ACHN (cell line): ENCODE measurements at places on chromosomes 1 and 21.

GRCh38 chr1:109756848-109757521, 6.7 kb downstream of the EPS8L3 start:
- no peak for DNase-seq

DNA sequence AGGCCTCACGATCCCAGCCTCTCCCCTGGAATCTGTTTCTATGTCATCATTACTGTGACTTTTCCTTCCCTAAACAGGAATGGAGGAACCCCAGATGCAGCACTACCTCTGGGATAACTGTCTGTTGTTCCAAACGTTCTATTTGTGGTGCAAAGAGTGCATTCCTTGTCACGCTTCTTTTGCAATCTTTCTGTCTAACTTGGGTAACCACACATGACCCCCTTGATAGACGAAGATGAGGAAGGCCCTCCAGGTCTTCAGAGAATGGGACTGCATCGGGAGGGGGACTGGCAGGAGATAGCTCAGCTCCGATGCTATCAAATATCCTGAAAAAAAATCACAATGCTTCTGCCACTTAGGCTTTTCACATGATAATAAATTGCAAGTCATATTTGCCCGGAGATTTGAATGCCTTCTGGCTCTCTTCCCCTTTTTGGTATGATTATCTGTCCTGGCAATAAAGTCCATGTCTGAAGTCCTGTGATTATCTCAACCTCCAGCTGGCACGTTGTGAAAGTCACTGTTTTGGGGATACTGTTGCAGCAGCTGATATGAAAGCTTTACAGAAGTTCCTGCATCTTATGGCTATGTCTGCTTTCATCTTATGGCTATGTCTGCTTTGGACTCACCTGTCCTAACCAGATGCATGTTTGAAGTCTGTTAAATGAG, 148.7 kb upstream of the LMO4 start:
- no peak for DNase-seq

GRCh38 chr1:156383023-156383422, 14.0 kb downstream of the RHBG start:
- peak; percentile 69 for DNase-seq

DNA sequence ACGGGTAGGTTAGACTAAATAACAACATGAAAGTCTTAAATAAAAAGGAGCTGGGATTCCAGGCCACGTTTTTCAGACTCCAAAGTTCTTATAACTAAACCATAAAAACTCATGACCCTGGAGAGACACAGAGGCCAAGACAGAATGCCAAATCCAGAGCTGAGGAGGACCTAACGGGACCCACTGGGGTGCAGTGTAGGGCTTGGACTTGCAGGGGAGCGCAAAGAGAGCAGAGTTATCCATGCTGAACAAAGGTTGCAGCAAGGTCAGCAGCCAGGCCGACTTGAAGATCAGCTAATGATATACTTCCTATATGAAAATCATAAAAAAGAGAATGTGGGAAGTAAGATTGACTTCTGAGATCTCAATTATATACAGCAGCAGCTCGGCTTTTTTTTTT, 237.1 kb downstream of the TM2D1 start:
- no peak for DNase-seq

GRCh38 chr21:33859373-33860102, 56.1 kb downstream of the ATP5PO start:
- no peak for DNase-seq

GRCh38 chr1:36328713-36329112, 5.3 kb upstream of the EVA1B start:
- DNase-seq: no peak

DNA sequence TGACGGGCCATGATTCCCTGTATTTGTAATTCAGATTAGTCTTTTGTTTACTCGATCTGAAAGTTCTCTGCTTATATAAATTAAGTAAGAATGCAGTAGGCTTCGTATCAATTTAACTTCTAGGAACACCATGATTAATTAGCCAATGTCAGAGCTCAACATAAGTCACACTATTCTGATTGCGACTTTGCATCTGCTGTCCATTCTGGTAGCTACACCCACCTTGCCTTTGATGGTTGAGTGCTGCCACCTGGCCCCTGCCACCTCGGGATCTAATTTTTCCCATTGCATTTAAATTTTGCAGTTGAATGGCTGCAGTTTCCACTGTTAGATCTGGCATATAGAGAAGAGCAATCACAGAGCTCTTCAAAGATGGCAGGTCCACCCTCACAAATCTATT, 140.0 kb downstream of the LTN1 start:
- no peak for DNase-seq

DNA sequence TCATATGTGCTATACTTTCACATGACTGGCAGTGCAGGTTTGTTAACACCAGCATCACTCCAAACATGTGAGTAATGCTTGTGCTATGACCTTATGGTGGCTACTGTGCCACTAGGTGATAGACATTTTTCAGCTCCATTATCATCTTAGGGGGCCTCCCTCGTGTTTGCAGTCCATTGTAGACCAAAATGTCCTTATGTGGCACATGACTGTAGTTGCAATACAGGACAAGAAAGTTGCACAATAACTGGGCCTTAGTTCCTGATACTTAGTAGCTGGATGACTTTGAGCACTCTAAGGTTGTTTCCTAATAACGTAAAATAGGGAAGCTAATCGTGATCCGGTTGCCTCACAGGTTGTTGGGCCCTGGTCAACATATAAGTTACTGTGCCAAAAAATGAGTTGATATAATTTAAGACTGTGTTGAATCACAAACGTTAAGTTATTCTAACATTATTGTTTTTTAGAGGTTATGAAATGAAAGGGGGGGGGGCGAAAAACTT, 511 bp upstream of the SNX27 start:
- DNase-seq: no peak

- no peak for DNase-seq
These were observed 67.3 kb upstream of the ADGRL2 start for GRCh38 chr1:81733480-81733879.

DNA sequence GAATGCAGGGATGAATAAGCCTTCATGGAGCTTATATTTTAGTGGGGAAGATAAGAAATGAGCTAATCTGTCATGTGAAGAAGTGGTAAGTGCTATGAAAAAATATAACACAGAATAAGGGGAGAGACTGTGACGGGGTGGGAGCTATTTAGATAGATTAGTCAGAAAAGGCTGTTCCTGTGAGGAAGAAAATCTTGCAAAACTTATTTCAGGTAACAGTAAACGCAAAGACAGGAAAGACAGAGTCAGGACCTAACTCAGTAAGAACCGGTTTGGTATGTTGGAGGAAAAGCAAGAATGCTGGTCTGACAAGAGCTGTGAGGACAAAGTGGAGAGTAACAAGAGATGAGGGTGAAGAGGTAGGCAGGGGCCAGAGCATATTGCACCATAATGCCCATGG, 22.0 kb downstream of the GNAI3 start:
- no peak for DNase-seq

DNA sequence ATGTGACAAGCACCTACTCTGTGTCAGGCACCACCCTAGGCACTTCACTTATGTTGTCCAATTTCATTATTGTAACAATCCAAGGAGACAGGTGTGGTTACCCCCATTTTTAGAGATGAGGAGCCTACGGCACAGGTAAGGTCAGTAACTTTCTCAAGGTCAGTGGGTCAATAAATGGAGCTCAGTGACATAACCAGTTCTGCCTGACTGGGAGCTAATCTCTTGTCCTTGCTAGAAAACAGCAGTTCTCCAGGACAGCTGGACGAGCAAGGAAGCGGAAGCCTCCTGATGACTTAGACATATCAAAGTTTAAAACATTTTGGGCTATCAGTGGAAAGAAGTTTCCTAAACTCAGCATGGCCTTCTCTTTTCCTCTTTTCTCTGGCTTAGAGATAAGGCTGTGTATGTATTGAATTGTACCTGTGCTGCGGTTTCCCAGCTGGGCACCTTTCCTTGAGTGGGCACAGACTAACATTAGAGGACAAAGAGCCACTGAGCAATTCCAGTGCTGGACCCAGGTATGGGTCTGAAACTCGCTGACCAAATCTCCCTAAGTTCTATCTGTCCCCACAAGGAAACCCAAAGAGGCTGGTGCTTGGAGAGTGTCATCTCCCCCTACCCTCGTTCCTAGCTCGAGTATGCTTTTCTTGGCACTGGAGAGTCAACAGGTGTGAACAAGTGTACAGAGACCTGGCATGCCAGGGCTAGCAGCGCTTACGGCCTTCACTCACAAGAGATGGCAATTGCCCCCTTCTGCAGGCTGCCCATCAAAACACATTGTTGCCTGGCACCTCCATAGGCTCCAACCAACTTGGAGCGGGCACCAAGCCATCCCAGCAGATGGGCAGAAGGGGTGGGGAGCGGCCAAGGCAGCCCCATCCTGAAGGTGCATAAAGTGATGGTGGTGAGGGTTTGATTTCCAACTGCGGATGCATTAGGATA, 456.1 kb upstream of the PROX1 start:
- no peak for DNase-seq
